ENCODE measurements at places on chromosomes 11 and 22.

GRCh38 chr11:70604221-70604620 lies 205.9 kb downstream of the CTTN start:
- DNase-seq: no peak

- peak; percentile 98 for DNase-seq
Measured at GRCh38 chr22:36856121-36856791, 4.5 kb upstream of the NCF4 start.

DNA sequence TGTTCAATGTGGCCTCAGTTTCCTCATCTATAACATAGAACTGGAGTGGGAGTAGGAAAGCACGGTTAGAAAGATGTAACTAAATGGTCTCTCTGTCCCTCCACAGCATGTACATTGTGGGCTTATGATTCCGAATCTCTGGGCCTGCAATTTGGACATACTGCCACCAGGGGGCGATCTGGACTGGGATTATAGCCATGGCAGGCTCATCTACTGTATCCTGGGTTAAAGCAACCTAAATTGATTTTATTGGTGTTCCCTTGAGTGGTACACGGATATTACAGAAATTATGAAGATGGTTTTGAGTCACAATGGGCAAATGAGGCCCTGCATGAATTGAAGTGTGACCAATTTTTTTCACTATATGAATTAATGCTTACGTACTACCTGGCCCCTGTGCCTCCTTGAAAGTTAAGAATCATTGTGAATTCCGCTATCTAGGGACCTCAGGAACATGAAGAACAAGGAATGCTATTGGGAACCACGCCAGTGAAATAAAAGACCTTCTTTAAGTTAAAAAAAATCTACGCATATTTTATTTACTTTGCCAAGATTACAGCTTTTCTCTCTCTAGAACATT lies 32.9 kb downstream of the TST start:
- DNase-seq: peak; percentile 61

GRCh38 chr11:80980227-80980626 lies 1539.4 kb upstream of the TENM4 start:
- no peak for DNase-seq

Data from stimulated activated naive CD8-positive, alpha-beta T cell treated with anti-CD3 and anti-CD28 coated beads, Interleukin-15, Interleukin-2, amounts not matched to agents 100 U/mL and 50 U/mL, for 24 hours (primary cell).